ENCODE measurements at places on chromosomes 7 and 10.

- DNase-seq: no peak
These were observed 116.8 kb downstream of the ETV1 start for GRCh38 chr7:13872709-13873108.

DNA sequence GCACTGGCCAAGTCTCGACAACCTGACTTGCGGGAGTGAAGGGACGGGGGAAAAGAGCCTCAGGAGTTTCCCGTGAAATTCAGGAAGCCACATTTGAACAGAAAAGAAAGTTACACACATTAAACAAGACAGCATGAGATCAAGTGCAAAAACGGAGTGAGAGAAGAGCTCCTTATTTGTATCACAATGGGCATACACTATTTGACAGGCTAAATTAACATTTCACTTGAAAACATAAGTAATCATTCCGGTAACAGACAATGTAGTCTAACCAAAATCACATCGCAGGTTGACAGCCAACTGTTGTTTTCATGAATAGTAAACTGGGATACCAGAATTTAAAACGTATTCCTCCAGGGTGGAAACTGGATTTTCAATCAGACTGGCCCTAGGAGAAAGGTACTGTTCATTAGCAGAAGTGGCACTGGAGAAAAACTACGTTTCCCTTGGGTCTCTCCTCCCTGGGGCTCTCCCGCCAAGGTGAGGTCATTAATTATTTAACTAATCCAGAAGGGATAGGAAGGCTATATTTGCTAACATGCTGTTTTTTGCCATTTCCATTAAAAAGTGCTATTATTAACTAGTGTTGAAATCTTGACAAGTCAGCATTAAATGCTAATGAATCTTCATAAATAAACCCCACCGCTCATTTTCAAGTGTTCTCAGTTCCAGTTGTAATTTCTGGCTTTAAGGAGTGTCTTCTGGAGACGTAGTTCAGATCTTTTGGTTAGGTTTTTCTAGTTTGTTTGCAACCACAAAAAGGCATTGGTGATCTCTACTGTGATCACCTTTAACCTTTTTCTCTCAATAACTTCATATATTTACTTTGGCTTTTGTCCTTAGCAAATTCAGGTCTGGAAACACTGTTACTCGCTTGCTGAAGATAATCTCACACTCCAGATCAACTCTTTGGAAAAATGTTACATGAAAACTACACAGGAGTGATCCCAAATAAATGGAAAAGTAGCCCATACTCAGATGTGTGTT, 25.1 kb downstream of the RHEB start:
- DNase-seq: no peak

- DNase-seq: no peak
These were observed 468.1 kb upstream of the NRP1 start for GRCh38 chr10:33802566-33802965.

DNA sequence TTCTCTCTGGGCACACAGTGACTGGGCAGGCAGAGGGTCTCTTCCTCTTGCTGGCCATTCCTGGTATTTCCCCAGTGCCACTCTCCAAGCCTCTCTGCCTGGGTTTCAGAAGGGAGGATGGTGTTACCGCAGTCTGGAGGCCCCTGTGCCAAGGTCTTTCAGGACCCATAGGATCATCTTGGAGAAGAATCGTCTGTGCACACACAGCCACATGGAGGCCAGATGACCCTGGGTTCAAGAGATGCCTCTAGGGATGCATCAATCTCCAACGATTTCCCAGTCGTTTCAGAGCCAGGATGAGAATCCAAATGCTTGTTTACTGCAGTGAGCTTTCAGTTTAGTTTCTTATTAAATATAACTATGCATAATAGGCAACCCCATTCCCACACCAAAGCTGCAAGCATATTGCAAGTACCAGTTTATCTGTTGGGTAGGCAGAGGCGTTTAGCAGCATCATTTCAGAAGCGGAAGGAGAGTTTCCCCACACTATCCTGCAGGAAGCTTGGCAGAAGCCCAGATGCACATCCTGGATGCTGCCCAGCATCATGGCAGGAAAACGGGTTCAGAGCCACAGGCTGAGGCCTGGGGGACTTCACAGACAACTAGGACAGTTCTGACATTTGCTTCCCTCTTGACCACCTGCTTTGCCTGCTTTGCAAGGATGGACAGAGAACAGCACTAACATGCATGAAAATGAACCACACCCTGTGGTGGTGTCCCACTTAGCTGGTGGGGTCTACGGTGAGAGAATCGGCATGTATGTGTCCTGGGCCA, 134.7 kb upstream of the FAM20C start:
- no peak for DNase-seq

DNA sequence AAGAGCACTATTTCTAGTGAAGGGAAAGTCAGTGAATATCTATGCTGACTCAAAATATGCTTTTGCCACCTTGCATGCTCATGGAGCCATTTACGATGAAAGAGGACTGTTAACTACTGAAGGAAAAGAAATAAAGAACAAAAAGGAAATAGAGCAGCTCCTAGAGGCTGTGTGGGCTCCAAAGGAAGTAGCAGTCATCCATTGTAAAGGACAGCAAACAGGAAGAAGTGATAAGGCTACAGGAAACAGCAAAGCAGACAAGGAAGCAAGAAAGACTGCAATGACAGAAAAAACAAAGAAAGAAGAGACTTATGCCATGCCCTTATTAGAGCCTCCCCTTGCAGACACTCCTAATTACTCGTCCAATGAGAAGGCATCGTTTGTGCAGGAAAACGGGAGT, 12.0 kb upstream of the ZNF33B start:
- DNase-seq: no peak

DNA sequence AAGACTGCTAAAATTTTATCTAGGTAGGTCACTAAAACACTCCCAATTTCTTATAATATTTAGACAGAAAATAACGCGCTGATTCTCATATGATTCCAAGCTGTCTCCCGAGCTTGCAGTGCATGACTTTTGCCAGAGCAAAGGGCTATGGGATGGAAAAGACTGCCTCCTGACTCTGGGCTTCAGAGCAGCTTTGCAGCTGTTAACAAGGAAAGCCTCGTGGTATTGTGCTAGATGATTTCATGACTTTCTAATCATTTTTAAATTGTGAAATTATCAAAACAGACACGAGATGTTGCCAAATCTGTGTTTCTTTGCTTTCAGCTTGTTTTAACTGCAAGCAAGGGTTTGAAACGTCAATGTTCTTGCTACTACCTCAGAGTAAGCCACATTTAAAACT, 238.3 kb downstream of the AGMO start:
- DNase-seq: no peak

DNA sequence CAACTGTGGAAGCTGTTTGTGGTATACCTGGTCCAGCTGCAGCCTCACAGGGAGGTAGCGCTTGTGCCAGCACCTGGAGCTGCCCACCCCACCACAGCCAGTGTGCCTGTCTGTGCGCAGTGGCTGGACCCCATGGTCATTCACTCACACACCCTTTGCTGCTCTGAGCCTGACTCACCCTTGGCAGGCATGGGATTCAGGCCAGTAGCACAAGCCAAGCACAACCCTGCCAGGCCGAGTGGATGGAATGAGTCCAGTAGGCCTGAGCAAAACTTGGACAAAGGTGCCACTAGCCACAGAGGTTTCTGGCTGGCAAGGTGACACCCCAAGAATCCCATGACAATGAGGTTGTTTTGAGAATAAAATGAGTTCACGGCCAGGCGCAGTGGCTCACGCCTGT, 19.0 kb downstream of the RBM48 start:
- DNase-seq: no peak

Measured in CMK (cell line).